ENCODE measurements at places on chromosomes 2 and 18.

- no peak for DNase-seq
These were observed 269.4 kb upstream of the CCDC68 start for GRCh38 chr18:55228707-55229106.

- no peak for DNase-seq
These were observed 481.8 kb downstream of the SPAG16 start for GRCh38 chr2:213766062-213766461.

DNA sequence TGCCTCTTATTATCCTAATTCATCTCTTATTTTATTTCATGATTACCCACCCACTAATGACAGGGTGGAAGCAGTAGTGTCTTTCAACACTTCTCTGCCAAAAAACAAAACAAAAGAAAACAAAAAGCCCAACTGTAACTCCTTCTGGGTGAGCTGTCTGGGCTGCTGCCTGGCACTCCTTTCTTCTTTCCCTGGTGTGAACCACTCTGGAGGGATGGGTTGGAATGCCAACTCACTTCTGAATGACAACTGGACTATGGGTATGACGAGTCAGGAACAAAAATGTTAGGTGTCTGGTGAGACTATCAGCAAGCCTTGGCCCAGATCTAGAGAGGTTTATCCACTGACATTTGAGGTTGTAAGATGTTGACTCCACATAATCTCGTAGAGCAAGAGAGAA is 88.3 kb upstream of the ITGB6 start:
- DNase-seq: no peak

DNA sequence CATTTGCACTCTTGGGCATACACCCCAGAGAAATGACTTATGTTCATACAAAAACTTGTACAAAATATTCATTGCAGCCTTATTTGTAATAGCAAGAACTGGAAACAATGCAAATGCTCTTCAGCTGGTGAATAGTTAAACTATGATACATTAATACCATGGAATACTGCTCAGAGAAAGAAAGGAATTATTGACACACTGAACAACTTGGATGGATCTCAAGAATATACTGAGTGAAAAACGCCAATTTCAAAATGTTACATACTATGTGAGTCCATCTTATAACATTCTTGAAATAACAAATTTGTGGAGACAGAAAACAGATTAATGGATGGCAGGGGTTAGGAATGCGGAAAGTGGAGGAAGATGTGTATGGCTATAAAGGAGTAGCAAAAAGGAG is 17.2 kb downstream of the LNPK start:
- DNase-seq: no peak

DNA sequence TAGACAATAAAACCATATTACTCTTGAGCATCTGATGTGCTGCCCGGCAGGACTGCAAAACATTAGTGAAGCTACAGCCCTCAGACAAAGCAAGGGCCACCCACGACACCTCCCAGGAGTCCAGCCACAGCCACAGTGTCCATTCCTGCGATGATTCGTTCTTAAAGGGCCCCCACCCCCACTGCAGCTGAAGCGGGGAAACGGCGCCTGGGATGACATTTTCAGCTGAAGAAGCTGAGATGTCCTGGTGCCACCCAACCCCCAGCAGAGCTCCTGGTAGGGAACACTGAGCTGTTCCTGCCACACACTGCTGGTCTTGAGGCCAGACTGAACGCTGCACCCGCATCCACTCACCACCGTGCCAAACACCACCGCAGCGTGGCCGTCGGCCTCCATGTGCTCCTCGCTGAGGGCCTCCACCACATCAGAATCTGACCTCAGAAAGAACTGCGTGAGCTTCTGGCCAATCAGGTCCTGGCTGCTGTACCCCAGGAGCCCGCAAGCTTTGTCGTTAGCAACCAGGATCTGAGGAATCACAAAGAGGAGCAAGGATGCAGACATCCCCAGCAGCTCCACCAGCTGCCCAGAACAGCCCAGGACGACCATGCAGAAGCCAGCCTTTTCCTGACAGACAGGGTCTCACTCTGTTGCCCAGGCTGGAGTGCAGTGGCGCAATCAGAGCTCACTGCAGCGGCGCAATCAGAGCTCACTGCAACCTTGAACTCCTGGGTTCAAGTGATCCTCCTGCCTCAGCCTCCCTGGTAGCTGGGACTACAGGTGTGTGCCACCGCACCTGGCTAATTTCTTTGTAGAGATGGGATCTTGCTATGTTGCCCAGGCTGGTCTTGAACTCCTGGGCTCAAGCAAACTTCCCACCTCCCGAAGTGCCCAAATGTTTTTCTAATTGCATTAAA is 9.5 kb downstream of the PASK start:
- DNase-seq: no peak

DNA sequence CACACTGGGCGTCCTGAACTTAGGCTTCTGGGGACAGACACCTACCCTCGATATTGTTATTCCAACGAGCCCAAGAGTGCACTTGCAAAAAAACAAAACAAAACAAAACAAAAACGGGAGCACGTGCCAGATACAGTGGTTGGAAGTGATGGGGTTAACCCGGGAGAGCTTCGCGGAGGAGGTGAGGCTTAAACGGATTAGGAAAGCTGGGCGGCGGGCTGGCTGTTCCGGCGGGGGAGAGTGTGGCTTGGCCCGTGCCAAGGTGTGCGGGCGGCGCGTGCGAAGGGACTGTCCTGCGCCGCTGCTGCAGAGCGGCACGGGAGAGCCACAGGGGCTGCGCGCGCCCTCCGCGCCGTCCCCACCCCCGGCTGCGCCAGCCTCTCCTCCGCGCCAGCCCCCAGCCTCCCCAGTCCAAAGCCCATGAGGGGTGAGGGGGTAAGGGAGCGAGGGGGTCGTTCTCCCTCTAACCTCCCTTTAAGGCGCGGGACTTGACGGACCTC is 1.5 kb upstream of the SLC30A3 start:
- no peak for DNase-seq

DNA sequence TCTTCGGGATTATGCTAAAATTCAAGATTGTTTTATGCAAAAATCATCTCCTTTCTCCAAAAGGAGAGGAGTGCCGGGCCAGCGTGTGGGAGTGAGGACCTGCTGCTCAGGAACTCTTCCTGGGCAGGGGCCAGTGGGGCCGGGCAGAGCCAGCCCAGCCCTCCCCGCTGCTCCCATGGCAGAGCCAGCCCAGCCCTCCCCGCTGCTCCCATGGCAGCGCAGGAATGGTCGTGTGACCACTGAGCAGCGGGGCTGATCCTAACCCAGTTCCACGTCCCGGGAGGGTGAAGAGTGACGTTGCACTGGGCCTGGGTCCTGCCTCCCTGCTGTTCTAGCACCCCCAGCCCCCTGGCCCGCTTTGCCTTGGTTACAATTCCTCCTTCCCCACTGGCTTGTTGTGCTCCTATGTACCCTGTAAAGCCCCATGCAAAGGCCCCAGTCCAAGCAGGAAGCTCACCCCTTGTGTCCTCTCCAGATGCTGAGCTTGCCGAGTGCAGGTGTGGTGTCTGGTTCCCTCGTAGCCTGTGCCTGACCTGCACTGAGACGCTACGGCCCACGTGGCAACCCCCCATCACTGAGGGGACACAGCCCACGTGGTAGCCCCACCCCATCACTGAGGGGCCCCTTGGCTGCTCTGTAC is 11.4 kb upstream of the NEU4 start:
- no peak for DNase-seq

Measured in GF-D8 (cell line).